ENCODE measurements at places on chromosomes 1 and 21.

DNA sequence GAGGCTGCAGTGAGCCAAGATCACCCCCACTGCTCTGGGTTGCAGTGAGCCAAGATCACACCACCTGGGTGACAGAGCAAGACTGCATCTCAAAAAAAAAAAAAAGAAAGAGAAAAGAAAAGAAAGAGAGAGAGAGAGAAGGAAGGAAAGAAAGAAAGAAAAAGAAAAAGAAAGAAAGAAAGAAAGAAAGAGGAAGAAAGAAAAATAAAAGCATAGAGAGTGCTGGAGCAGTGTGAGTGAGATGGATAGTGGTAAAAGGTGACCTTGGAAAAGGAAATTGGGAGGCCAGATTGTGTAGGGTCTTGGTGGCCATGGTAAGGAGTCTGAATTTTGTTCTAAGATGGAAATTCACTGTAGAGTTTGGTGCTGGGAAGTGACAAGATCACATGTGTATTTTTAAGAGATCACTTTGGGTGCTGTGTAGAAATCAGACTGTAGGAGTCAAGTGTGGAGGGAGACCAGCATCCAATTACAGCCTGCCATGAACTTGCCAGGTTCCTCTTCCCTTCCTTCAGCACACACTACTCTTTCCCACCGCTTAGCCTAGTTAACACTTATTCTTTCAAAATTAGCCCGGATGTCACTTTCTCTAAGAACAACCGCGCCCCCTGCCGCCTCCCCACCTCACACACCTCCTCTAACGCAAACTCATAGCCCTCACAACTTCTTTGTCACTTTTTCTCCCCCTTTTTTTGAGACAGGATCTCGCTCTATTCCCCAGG is 17.9 kb downstream of the MTX1 start:
- peak; percentile 78 for DNase-seq
- no peaks in the 10 kb centered on the region for H3K27me3 ChIP-seq
- peaks cover 11% of the 10 kb centered on the region for H3K36me3 ChIP-seq
- H3K27ac ChIP-seq = peak overlapping the region; percentile 94
- peak overlapping the region; percentile 97 for H3K4me3 ChIP-seq

DNA sequence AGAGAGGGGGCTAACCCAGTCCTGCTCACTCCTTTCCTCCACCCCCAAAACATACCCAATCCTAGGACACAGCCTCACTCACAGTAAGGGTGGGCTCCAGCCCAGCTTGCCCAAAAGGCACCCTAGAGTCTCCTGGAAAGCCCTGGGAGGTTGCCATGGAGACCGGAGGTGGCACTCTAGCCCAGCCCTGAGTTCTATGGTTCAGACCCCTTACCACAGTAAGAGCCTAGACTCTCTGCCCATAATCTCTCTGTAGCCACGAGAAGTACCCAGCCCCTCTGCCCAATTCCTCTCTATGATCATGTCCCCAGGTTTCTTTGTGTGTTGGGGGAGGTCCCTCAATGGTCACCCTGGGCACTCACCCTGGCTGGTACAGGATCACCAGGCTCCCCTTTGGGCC is 14.4 kb downstream of the COL16A1 start:
- no peak overlapping the region for H3K27ac ChIP-seq
- DNase-seq = no peak
- no peaks in the 10 kb centered on the region for H3K27me3 ChIP-seq
- no peak overlapping the region for H3K4me3 ChIP-seq
- H3K4me1 ChIP-seq = no peaks in the 10 kb centered on the region

- no peaks in the 10 kb centered on the region for H3K36me3 ChIP-seq
- H3K4me3 ChIP-seq = no peak overlapping the region
- H3K4me1 ChIP-seq = no peaks in the 10 kb centered on the region
- DNase-seq = no peak
- H3K27ac ChIP-seq = no peak overlapping the region
Observed at GRCh38 chr1:85413169-85413568, 51.8 kb downstream of the DDAH1 start.

GRCh38 chr1:111275780-111276433 is 14.7 kb upstream of the CHIA start:
- no peaks in the 10 kb centered on the region for H3K36me3 ChIP-seq
- no peak for DNase-seq
- H3K27me3 ChIP-seq = peaks cover 19% of the 10 kb centered on the region
- no peak overlapping the region for H3K4me3 ChIP-seq

GRCh38 chr1:119884711-119885110 is 11.6 kb downstream of the ADAM30 start:
- H3K36me3 ChIP-seq = peaks cover 5% of the 10 kb centered on the region
- peaks cover 38% of the 10 kb centered on the region for H3K27me3 ChIP-seq
- DNase-seq = no peak

DNA sequence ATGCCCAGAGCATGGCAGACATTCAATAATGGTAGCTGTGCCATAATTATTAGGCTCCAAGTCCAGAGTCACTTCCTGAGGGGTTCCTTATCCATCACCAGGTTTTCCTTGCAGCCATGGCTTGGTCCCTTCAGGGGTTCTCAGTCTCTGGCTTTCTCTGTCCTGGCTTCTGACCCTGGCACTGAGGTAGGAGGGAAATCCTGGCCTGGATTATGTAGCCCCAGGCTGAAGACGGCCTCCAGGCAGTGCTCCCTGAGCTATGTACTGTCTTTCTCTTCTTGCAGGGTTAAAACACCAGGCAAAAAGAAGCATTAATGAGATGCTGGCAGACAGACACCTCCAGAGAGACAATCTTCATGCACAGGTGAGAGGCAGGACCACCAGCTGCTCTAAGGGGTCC is 9.5 kb upstream of the PADI3 start:
- H3K27ac ChIP-seq = no peak overlapping the region
- H3K4me3 ChIP-seq = no peak overlapping the region
- H3K27me3 ChIP-seq = no peaks in the 10 kb centered on the region
- no peaks in the 10 kb centered on the region for H3K36me3 ChIP-seq
- no peaks in the 10 kb centered on the region for H3K4me1 ChIP-seq
- no peak for DNase-seq

DNA sequence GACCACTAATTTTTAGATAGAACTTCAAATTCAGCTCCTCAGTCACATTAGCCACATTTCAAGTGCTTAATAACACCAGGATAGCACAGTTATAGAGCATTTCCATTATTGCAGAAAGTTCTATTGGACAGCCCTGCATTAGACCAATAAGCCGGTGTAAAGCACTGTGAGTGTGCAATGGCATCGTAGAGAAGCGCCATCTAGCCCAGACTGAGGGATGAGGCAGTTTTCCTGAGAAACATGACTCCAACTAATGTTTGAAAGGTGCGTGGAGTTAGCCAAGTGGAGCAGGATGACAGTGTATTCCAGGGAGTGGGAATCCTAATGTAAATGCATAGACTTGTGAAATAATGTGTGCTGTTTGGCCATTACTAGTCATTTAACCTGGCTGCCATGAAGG is 7.7 kb downstream of the RPE65 start:
- no peak overlapping the region for H3K4me3 ChIP-seq
- H3K27me3 ChIP-seq = no peaks in the 10 kb centered on the region
- DNase-seq = no peak

DNA sequence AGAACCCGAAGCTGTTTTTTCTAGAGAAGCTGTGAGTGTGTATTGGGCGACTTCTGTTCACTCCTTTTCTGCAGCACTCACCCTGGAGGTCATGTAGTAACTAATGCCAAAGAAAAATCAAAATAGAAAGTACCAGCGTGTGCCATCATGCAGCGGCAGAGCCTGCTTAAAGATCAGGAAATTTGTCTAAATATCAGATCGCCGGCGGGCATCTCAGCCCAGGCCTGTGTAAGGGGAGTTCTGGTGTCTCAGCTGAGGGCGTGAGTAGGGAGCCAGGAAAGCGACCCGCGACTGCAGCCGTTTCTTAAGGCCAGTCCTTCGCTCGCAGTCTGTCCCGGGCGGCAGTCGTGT is 768 bp downstream of the EDARADD start:
- peaks cover 32% of the 10 kb centered on the region for H3K4me1 ChIP-seq
- H3K36me3 ChIP-seq = peaks cover 9% of the 10 kb centered on the region
- peak overlapping the region; percentile 92 for H3K4me3 ChIP-seq
- no peak for DNase-seq

DNA sequence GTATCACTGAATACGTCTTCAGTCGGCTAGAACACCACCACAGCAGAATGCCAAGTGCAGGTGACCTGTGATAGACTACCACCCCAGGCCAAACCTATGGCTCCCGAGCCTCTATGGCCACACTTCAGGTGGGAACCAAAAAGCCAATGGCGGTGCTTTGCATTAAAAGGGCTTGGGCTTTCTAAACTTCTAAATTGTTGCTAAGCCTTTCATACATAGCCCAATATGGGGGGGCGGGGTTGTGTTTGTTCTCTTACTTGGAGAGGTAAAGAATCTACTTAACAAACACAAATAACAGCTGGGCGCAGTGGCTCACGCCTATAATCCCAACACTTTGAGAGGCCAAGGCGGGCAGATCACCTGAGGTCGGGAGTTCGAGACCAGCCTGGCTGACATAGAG is 19.7 kb downstream of the USP48 start:
- no peak for DNase-seq
- H3K27me3 ChIP-seq = no peaks in the 10 kb centered on the region
- H3K4me1 ChIP-seq = peaks cover 40% of the 10 kb centered on the region
- H3K4me3 ChIP-seq = no peak overlapping the region
- H3K36me3 ChIP-seq = peaks cover 2% of the 10 kb centered on the region
